GM23248 (cell line): ENCODE measurements at places on chromosomes 16 and 17. TPM values are rescaled to one million over a fixed set of nuclear protein-coding genes. Genes with fewer than 3 reads are reported as not detected.

Gene HBM
- not detected in 2 replicates for total RNA-seq

Gene SOCS3
- total RNA-seq = 47.8 and 50.6 TPM in 2 replicates

Gene COG4
- 66.4 and 83.2 TPM in 2 replicates for total RNA-seq

Gene OR2C1
- total RNA-seq = 0.51 TPM in 1 of 2 replicates, not detected in the other

Gene TEDC2
- total RNA-seq = 6.8 and 8.3 TPM in 2 replicates

Gene P2RX5
- total RNA-seq = 2.5 and 4.0 TPM in 2 replicates

Gene PTGES3L
- total RNA-seq = not detected in 2 replicates

Gene MMP15
- 1.4 and 1.6 TPM in 2 replicates for total RNA-seq

Gene KRTAP3-2
- total RNA-seq = not detected in 2 replicates

Gene HBA2
- not detected in 2 replicates for total RNA-seq
